Inflammatory macrophage (primary cell): ENCODE measurements at places on chromosomes 3 and 15.

DNA sequence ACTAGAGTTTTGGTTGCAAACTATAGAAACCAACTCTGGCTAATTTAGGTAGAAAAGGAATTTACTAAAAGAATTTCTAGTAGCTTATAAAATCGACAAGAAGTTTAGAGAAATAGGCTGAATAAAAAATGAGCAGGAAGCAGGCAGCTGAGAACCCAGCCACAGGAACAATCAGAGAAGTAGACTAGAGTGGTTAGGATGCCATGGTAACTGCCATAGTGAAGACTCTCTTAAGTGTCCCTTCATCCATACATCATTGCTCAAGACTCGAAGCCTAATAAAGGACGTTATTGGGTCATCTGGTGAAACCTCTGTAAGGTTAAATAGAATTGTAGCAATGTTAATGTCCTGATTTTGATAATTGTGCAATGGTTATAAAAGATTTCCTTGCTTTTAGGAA is 13.8 kb downstream of the AVEN start:
- no peak for DNase-seq

- no peak for DNase-seq
Measured at GRCh38 chr15:38521316-38521715, 43.3 kb downstream of the RASGRP1 start.

GRCh38 chr15:65790694-65791334 is 1.3 kb downstream of the DENND4A start:
- DNase-seq, result peak; percentile 25

GRCh38 chr15:78623786-78624497 is 3.1 kb upstream of the CHRNA3 start:
- no peak for DNase-seq

GRCh38 chr3:23830869-23831484 is 25.2 kb downstream of the UBE2E1 start:
- no peak for DNase-seq

DNA sequence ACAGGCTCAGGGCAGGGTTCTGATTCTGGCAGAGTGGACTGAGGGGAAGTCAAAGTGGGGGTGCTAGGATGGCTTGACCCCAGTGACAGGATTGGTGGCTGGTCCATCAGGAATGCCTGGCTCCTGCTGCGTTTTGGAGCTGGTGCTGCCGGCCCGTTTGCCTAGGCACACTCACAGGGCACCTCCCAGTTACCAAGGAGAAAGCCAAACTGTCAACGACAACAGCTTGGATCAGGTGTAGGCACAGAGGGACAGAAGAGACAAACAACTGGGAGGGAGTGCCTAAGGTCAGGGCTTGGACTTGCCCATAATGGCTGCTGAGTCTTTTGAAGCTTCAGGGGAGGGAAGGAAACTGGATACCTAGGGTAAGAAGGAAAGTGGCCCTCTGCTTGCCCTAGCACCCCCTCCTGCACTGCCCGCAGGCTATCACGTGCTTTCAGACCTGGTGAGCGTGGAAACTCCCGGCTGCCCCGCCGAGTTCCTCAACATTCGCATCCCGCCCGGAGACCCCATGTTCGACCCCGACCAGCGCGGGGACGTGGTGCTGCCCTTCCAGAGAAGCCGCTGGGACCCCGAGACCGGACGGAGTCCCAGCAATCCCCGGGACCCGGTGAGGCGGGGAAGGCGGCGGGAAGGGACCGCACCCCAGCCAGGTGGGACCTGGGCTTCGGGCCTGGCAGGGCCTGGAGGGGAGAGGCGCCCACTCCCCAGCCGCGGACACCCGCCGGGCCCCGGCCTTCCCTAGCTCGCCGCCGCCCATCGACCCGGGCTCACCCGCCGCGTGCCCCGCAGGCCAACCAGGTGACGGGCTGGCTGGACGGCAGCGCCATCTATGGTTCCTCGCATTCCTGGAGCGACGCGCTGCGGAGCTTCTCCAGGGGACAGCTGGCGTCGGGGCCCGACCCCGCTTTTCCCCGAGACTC is 5.1 kb downstream of the DUOX1 start:
- no peak for DNase-seq

DNA sequence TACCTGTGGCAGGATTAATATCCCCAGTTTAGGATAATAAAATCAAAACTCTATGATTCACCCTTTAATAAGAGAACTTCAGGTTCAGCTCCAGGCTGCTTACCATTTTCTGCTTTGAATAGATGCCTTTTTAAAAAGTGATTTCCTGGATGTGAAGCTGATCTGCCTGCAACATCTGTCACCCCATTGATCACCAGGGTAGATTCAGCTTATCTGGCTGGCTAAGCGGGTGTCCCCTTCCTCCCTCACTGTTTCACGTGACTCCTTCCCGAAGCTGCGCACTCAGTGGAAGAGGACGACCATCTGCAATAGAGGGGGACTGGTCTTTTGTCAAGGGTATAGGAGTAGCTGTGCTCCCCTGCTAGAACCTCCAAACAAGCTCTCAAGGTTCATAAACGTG is 128.1 kb downstream of the IL1RAP start:
- DNase-seq, result no peak

- DNase-seq, result no peak
Measured at GRCh38 chr3:17320266-17320665, 422.2 kb downstream of the TBC1D5 start.

- no peak for DNase-seq
Measured at GRCh38 chr15:87713475-87713879, 543.1 kb downstream of the NTRK3 start.

DNA sequence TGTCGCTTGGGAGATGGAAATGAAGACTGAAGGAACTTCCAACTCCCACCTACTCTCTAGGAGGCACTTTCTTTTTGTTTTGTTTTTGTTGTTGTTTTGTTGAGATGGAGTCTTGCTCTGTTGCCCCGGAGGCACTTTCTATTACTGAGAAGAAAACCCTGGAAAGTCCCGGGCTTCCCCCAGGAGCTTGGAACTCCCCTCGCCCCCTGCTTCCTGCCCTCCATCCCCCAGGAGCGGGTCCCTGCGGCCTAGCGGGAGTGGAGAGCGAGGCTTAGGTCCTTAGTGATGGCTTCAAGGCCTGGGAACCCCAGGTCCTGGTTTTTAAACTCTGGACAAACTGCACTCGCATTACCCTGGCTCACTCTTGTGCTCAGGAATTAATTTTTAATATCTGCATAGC is 195.7 kb downstream of the OCA2 start:
- DNase-seq, result no peak

DNA sequence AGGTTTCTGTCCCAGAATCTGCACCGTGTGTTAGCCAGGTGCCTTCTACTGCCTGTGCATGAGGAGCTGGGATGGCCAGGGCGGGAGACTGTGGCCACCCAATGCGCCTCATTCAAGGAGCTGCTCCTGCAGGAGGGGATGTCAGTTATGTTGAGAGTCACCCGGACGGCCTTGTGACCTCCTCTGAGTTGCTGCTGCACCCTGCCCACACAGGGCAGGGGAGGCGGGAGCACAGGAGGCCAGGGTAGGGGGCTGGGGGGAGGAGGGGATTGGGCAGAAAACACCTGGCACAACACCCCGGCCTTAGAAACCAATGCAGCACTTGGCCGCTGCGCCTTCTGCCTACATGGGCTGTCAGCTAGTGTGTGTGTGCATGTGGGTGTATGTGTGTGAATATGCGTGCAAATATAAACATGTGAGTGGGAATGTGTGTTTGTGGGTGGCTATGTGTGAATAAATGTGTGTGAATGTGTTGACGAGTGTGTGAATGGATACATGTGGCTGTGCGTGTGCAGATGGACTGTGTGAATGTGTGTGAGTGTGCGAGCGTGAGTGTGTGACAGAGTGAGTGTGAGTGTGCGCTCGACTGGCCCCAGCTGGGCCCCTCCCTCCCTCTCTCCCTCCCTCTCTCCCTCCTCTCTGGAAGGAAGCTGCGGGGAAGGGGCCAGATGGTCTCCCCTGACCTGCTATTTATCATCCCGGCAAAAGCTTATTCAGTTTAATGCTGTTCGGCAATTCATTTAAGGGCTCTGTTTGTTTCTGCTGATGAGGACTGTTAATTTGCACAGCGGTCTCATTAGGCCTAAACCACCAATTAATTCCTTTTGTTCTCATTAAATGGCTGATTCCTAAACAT is 106.9 kb downstream of the TLE3 start:
- DNase-seq, result no peak

- DNase-seq, result no peak
Measured at GRCh38 chr3:134377896-134378295, 3.6 kb upstream of the AMOTL2 start.

GRCh38 chr3:136008221-136008620 is 42.7 kb downstream of the PPP2R3A start:
- no peak for DNase-seq

GRCh38 chr3:10187290-10187876 is 22.7 kb downstream of the IRAK2 start:
- DNase-seq, result peak; percentile 8

GRCh38 chr3:8882171-8882593 is 81.1 kb downstream of the RAD18 start:
- no peak for DNase-seq

DNA sequence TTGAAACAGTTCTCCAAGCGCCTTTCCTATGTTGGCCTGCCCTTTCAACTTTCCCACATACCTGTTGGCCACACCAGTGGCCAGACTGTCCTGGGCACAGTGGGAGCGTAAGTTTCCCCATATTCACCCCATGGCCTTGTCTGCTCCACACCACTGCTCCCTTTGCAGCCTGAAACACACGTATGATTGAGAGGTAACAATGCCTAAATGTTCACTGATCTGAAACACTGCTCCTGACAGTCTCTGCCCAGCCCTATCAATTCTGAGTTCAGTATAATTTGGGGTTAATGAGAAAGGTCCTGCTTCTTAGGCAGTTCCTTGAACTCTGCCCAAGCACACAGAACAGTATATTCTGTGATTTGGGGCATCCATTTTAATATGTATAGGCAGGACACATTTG is 52.2 kb downstream of the ANXA2 start:
- DNase-seq, result no peak

GRCh38 chr3:171654809-171655208 is 155.5 kb downstream of the PLD1 start:
- no peak for DNase-seq

DNA sequence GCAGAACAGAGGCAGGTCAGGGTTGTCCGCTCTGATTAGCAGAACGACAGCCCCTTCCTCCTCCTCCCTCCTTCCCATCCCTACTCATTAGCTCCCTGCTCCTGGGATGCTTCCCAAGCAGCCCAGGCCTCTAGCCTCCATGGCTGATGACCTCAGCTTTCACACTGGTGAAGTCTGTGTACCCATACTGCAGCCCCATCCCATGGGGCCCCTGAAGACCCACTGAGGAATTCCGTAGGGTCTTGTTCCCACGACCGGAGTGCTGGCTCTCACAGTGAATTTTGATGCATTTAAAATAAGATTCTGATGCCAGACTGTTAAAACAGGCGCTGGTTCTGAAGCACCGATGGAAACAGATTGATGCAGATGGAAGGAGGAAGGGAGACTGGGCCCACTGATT is 36.1 kb downstream of the GOLGA6A start:
- no peak for DNase-seq

- DNase-seq, result peak; percentile 62
Measured at GRCh38 chr3:133211449-133211848, 173.3 kb downstream of the TMEM108 start.

DNA sequence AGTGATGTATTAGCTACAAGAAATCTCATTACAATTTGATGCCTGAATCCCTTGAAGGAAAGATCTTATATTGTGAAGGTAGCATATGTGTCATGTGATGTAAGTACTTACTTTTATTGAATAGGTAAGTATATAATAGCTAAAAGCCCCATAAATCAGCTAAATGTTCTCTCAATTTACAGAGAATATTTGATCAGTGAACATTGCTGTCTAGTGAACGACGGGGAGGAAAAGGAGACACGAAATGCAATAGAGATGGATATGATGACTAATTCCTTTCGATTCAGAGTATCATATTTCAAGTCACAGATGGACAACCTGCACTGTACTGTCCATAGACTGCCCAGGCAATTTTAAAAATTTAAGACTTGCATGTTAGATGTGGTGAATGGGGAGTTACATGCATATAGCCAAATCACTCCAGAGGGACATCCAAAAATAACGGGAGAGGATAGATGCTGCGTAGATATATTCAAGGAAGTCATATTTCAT is 462.1 kb upstream of the CDIN1 start:
- DNase-seq, result no peak

GRCh38 chr3:177338697-177339219 is 141.5 kb upstream of the TBL1XR1 start:
- DNase-seq, result peak; percentile 83

- DNase-seq, result no peak
Measured at GRCh38 chr3:119624002-119624720, 26.5 kb downstream of the PLA1A start.
